Epithelial cell of prostate (primary cell): ENCODE measurements at places on chromosomes 4 and X.

- DNase-seq = peak; percentile 78
Measured at GRCh38 chrX:46325312-46325877, 219.8 kb downstream of the ZNF674 start.

DNA sequence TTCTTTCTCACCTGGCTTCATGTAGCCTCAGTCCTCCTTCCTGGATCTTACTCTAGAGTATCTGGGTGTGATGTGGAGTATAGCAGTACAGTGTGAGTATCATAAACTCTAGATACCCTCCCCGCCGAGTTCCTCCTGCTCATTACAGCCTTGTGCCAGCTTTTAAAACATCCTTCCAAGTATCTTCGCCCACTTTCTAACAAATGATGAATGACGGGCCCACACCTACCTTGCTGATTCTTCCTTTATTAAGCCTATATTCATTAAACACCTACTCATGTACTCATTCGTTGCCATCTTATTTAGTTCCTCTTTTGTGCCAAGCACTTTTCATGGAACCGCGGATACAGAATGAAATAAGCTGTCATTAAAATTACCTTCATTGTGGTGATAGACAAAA is 1585.3 kb upstream of the TENM3 start:
- DNase-seq = no peak

DNA sequence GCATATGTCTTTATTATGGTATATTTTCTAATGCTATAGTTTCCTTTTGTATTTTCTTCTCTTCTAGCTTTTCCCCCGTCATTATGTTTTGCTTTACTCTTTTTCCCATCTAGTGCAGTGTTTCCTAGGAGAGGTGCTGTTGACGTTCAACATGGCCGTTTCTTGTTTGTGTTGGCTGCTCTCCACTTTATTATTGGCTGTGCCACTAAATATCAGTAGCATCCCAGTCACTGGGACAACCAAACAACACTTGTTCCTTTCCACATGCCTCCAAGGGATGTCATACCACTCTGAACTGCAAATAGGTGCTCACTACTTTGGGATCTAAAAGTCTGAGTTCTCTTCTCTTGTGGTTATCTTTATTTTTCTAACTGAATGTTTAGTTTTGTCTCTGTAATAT is 26.5 kb downstream of the GBA3 start:
- DNase-seq = no peak

DNA sequence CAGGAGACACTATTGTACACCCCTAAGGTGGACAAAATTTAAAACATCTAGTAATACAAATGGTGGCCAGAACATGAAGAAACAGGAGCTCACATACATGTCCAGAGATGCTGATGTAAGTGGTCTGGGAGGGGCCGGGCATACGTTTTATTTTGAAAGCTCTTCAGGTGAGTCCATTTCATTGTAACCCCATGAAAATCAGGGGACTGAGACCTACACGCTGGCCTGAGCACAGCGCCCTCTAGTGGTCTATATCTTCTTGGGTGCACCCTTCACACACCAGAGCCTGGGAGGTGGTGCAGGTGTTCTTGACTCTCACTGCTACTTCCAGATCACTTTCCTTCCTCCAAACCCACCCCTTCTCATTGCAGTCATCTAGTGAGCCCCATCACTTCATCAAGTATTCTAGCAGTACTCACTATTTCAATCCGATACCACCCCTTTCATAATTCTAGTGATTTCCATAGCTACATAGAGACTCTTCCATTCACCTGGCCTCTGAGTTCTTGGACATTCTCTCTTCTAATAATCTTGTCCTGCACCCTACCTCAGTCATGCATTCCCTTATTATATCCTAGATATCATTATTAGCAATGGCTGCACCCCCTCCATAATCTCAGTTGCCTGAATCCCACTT is 4.3 kb upstream of the TLR6 start:
- DNase-seq = no peak
